ENCODE measurements at places on chromosomes 1 and 21.

DNA sequence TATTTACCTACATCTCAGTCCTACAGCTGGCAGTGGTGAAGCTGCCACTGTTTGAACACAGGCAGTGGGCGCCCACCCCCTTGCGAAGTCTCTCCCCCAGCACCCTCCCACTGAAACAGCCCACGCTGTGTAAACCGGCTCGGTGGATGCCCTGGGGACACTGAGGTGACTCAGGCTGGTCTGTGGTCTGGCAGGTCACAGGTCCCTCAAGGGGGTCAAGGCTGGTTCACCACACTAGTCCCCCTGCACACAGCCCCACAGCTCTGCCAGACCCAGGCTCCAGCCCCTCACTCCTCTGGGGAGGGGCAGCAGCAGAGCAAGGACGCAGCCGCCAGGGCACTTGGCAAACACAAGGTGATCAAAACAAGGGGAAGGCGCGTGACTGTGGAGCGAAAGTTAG, 7.6 kb downstream of the CHD5 start:
- DNase-seq: no peak

- DNase-seq: no peak
Observed at GRCh38 chr1:3889936-3890335, 10.1 kb downstream of the C1orf174 start.

DNA sequence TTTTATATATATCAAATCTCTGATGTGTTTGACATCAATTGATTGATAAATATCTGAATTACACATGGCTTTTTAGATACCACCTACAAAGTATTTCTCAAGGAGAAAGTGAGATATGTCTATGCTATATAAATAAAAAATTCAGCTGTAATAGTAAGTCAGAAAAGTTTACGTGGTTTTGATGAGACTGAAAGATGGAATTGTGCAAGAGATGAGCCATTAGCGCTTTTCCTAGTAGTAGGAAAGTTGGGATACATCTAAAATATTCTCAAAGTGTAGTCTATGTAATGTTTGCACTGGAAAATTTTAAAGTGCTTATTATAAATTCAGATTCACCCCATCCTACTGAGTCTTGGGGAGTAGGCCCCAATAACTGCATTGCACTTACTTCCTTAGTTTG, 49.1 kb downstream of the SGIP1 start:
- DNase-seq: no peak

DNA sequence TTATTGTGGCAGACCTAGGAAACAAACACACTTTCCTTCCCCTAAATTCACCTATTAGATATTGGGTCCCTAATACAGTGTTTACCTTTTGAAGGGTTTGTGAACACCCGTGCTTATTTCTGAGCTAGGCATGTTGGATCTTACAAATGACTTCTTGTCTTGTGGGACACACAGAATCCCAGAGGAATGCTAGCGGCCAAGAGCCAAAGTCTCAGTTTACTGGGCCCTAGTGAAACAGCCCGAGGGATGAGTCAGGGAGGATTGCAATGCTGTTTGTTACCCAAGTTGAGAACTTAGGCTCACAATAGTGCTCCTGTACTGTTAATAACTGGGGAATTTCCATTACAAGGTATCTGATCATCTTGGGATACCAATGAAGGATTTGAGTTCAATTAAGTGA, 100.1 kb upstream of the AKT3 start:
- no peak for DNase-seq

DNA sequence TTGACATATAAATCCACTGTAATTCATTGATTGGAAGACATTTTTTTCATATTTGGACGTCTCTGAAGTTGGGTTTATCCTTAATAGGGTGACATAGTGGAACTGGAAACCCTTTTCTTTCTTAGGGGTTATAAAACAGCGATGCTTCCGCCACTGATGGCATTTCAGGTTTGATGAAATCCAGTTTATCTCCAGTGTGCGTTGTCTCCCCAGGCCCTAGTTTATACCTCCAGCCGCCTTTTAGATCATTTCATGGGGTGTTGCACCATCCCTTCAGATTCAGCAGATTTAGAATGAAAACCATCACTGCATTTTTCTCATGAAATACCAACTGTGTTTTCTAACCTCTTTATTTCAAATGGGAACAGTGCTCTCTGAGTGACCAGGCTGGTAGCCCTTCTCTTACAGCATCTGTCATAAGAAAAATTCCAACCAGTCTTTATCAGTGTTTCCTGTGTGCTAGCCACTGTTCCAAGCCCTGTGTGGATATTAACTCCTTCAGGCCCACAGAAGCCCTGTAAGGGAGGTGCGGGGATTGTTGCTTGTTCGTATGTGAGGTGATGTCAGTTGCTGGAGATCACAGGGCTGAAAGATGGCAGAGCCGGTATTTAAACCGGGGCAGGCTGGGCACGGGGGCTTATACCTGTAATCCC, 19.0 kb downstream of the H6PD start:
- DNase-seq: no peak

DNA sequence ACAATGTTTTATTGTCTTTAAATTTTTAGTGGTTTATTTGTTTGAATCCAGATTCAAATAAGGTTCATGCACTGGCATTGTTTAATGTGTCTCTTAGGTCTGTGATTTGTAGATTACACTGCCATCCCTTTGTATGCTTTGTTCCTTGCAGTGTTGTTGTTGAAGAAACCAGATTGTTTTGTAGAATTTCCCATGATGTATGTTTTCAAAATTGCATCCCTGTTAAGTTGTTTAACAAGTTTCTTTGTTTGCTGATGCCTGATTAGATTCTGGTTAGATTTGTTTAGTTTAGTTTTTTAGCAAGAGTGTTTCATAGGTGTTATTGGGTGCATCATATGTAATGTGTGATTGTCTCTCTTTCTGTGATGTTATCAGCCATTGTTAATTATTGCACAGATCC, 5.5 kb upstream of the AVPR1B start:
- DNase-seq: no peak

- DNase-seq: no peak
Observed at GRCh38 chr1:246219508-246220030, 287.5 kb downstream of the SMYD3 start.

GRCh38 chr1:66502086-66502485, 31.9 kb upstream of the SGIP1 start:
- DNase-seq: no peak

DNA sequence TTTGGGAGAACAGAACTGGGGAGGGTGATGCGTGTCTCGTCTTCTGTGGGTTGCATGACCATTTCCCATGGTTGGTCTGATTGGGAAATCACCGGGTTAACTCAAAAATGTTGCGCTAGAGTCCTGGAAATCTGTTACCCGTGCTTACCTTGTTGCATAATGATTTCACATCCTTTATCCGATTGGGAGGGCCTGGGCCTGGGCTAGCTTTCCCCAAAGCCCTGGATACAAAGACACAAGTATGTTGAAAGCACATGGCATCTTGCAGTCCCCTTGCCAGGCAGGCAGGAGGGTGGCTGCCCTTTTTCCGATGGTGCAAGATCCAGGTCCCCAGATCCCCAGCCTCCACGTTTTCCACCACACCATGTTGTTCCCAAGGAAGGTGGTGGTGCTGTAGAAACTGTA, 582 bp downstream of the TRPM2 start:
- DNase-seq: no peak

GRCh38 chr1:219277304-219278105, 103.8 kb downstream of the LYPLAL1 start:
- DNase-seq: no peak

DNA sequence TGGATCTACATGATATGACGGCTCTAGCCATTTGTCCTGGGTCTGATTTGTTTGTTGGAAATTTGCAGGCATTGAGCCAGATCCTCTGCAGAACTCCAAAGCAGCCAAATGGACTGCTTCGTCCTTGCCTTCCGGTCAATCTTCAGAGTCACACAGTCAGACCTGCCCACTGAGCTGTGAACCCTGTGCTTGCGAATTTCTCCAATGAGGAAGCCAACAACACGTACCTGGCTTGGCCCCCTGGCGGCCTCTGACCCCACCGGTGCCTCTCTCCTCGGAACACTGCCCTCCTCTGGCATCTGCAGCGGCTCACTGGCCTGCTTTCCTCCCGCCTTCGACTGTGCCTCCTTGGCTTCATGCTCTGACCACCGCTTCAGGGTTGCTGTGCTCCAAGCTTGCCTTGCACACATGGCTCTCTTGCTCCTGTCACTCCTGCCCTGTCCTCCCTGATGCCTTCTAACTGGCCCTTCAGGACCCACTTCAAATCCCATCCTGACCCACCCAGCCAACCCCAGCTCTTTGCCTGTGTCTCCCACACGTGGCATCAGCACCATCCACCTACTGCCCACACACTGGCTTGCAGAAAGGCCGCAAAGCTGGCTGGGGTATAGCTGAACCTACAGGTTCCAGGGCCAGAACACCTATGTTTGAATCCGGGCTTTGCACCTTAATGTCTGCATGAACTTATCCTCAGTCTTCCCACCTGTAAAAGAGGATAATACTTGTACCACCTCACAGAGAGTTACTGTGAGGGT, 128.2 kb downstream of the KCNN3 start:
- DNase-seq: no peak

- no peak for DNase-seq
Observed at GRCh38 chr21:22791986-22792560, 1793.9 kb downstream of the NCAM2 start.

- DNase-seq: no peak
Observed at GRCh38 chr1:41523949-41524675, 39.6 kb upstream of the EDN2 start.

GRCh38 chr1:74505928-74506710, 6.3 kb downstream of the LRRC53 start:
- DNase-seq: no peak

- no peak for DNase-seq
Observed at GRCh38 chr1:205374210-205375078, 17.7 kb upstream of the KLHDC8A start.

- no peak for DNase-seq
Observed at GRCh38 chr1:109783436-109783835, 19.7 kb upstream of the EPS8L3 start.

- no peak for DNase-seq
Observed at GRCh38 chr1:151897991-151898431, 11.3 kb downstream of the THEM4 start.

DNA sequence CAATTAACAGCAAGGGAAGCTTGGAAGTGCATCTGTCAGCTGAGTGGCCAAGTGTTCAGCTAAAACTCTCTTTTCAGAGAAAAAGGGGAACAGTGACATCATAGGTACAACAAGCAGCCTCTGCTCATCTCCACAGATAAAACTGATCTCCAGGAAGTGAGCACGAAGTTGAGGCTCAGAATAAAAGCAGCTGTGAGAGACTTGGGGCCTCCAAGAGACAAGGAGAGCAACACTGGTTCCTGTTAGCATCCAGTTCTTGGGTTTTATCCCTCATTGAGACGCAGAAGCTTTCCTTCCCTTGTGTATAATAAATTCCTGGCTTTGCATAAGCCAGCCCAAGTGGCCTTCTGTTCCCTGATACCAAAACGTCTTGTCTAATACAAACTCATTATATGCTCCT, 20.0 kb upstream of the CNN3 start:
- DNase-seq: no peak

DNA sequence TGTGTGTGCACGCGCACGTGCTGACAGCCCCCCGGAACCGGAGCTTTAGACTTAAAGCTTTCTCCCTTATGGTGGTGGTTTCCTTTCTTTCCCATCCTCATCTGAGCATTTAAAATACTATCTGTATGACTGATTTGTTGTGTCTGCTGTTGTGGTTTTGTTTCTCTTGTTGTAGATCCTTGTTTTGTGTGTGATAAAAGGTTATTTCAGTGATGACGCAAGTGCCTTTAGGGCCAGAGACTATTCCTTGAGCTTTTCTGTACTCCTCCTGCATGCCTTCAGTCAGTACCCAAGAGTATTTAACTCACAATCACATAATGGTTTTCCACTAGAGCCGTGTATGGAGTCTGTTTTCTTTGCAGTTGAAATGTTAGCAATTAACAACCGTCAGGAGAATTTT, 45.4 kb downstream of the LCA5L start:
- DNase-seq: no peak

- DNase-seq: no peak
Observed at GRCh38 chr21:39849014-39849655, 18.1 kb upstream of the PCP4 start.

DNA sequence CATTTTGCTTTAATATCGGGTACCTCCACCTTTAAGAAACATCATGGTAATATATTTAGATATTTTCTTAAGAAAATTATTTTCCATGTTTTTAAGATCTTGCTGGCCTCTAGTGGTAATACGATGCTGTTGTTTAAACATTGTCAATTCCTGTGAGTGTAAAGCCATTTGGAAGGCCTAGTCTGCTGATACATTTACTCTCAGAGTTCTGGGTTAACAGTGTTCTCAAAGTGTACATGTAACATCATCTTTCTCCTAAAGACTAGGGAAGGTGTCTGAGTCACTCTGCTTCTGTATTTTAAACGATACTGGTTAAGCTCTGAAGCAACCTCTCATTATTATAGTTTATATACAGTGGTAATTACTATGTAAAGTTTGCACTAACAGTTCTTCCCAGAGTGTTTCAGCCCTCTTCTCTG, 189.1 kb downstream of the RASAL2 start:
- DNase-seq: no peak

DNA sequence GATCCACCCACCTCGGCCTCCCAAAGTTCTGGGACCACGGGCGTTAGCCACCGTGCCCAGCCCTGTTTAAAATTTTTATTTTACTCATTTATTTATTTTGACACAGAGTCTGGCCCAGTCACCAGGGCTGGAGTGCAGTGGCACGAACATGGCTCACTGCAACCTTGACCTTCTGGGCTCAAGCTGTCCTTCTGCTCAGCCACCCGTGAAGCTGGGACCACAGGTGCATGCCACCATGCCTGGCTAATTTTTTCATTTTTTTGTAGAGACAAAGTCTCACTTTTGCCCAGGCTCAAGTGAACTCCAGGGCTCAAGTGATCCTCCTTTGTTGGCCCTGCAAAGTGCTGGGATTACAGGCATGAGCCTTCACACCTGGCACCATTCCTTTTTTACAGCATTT, 27.5 kb upstream of the DNAJC6 start:
- no peak for DNase-seq

DNA sequence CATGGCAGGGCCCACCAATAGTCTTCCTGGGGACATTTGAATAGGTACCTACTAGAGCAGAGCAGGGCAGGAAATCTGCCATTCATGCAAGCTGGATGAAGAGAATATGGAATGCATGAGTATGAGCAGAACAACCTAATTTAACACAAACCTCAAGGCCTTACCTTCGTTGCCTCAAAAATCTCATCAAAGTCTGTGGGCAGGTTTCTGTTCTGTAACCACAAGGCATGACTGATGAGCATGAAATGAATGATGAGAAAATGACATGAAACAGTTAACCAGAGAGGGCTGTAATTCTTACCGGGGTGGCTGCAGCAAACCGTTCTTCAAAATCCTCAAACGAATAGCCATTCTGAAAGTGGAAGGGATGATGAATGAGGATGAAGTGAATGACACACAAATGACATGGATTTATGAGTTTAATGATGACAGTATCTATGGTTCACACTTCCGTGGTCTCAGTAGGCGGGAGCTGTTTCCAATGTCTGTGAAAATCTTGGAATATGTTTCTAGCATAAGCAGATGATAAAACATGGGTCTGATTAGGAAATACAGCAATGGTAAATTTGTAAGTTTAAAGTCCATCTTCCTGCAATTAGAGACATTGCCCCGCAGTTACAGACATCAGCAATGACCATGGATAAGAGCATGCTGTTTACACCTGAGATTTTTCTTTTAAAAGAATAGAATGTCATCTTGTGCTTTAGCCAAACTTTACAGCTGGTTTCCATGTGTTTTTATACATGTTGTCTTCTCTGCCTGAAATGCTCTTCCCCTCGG, 67.6 kb upstream of the C8B start:
- DNase-seq: no peak
